ENCODE measurements at places on chromosomes 5 and 9.

DNA sequence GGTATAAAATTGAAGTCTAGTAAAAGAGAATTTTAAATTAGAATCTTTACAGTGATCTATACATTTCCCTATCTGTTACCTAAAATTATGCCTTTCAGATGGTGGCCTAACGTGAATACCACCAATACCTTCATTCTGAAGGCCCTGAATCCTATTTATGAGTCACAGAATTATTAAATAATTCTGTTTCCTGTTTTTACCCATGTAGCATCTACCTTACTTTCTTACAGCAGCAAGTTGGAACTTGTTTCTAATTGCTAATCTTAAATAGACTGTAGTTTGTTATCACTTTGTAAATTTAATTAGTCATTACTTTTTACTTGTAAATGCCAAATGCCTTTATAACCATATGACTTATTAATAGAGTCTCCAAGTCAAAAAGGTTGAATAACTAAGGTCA lies 135.0 kb downstream of the PDE4D start:
- no peak for DNase-seq

- DNase-seq = no peak
These were observed 8.5 kb downstream of the C5orf52 start for GRCh38 chr5:157679801-157680200.

GRCh38 chr5:120476063-120476462 lies 12.0 kb downstream of the PRR16 start:
- DNase-seq = no peak

DNA sequence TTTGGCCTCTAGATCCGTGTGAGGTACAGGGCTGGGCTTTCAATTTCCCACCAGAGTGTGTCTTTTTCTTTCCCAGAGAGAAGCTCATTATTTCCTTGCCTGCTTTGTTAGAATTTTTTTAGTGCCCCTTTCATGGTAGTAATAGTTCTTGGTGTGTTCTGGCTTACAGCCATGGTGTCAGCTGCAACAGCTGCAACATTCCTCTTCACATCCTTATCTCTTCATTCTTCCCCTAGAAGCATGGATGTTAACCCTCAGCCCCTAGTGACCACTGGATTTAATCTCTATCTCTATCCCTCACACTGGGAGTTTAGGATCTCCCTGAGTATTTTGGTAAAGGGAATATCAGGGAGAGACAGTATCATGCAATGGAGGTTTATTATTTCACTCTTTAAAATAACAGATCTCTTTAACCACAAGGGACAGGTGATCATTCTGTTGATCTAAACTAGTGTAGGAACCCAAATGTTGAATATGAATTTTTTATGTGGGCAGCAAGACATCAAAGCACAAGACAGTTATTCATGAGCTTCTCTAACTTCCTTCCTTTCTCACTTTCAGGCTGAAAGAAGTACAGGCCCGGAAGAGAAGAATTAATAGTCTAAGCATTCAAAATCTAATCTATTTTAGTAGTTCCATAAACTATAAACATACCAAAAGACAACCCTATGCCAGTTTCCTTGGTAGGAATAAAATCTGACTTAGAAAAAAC lies 160.2 kb downstream of the FAM170A start:
- no peak for DNase-seq

DNA sequence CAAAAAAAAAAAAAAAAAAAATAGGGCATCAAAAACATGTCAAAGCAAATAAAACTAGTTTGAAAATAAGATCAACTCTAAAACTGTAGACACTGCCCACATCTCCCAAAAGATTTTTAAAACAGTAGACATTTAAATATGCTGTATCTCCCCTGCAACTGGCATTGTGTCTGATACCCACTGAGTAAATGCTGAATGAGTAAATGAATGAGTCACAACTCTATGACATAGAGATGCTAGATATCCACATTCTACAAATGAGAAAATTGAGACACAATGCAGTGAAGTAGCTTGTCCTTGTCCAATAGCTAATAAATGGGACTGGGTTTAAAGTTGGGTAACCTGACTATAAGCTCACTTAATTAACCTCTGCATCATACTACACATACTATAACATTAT lies 14.1 kb upstream of the MAP1B start:
- DNase-seq = no peak

GRCh38 chr9:129170229-129170628 lies 7.8 kb downstream of the IER5L start:
- DNase-seq = no peak

- DNase-seq = no peak
These were observed 9.5 kb downstream of the IRX2 start for GRCh38 chr5:2741956-2742355.

DNA sequence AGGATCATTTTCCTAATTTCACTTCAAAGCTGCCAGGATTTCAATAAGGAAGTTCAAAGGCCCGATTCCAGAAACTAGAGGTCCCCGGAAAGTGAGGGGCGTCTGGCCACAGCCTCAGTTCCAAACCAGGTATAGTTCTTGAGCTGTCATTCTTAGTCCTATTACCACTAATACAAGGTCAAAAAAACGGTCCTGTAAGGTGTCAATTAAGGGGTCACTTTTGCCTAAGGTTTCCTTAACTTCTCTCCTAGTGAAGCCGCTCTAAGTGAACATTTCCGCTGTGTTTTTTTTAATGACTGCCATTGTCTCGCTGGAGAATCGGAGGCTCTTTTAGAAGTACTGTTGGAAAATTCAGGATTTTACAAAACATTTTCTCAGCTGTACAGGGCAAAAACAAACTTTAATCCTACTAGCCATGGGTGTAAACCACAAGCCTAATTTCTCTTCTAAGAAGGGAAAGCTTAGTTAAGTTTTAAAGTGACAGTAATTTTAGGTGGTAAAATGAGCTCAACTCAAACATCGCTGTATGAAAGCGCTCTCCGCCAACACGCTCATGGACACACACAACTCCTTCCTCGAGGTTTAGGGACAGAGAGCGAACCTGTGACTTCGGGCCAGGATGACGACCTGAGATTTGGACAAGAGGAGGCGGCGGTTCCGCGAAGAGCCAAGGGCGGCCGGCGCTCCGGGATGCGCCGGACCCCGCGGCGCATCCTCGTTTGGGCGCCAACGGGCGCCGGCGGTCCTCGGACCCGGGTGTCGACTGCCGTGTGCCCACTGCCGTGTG lies 76.7 kb upstream of the IFNE start:
- DNase-seq = no peak

DNA sequence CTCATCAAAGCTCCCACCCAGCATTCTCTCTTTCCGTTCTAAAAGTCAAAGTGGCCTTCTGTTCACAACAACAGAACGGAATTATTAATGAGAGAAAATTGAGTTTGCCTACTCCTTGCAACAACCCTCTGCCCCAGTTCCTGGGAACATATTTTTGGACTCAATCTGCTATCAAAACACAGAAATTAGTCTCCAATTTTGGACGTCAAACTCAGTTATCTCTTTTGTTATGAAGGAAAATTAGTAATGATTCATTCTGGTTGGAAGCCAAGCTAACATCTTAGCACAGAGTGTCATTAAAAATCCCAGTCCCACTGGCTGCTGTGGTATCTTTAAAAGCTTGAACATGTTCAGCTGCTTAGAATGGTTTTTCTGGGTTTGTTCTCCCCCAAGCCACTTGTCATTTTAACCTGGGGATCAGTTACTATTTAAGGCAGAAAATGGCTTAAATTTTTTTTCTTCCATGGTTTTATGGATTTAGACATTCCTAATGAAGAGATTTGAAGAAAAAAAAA lies 343.2 kb downstream of the TRIM32 start:
- DNase-seq = no peak

DNA sequence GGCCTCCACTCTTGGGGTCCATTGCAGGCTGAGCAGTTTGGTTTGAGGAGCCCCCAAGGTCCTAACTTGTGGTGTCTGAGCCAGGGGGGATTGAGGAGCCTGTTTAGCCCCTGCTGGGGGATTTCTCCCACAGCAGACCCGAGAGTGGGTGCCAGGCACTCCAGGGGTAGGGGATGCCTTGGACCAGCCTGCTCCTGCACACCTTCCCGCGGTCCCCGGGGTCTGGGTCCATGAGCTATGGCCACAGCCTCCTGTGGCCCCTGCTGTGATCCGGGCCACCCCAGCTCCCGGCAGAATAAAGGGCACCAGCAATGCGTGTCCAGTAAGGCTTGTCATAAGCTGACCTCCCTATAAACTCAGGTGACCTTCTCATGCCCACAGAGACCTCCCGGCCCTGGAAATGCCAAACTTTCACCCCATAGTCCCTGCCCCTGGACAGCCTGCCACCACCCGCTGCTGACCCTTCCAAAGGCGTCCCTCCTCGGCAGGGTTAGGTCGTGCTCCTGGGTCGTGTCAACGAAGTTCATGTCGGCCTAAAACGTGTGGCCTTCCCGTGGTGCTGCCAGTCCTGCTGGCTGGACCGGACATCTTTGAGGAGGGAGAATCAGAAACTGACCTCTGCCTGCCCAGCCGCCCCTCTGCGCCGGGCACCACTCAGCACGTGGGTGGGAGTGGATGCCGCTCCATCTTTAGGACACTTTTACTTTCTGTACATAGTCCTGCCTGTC lies 137.6 kb downstream of the MRPL36 start:
- no peak for DNase-seq

DNA sequence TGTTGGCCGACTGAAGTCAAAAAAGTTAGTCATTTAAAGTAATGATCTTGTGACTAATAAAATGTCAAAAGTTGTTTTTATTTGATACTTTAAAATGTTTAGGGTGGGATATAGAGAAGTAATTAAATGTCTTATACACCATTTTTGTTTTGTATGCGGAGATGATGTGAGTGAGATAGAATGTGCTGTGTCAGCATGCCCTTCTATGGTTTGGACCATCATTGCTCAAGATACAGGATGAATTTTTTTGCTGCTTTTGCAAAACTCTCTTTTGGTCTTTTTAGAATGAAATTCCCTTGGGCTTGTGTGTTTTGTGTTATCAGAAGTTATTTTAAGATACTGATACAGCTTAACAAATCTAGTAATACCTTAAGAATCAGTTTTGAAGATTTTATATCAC lies 12.5 kb downstream of the SRFBP1 start:
- no peak for DNase-seq
